NCI-H774 (cell line): ENCODE measurements at places on chromosomes 13 and 19.
A peak's percentile ranks its signal among the peaks of the same experiment; 100 is the strongest.

GRCh38 chr19:12754465-12755196 lies 3.0 kb downstream of the BEST2 start:
- no peak for DNase-seq

DNA sequence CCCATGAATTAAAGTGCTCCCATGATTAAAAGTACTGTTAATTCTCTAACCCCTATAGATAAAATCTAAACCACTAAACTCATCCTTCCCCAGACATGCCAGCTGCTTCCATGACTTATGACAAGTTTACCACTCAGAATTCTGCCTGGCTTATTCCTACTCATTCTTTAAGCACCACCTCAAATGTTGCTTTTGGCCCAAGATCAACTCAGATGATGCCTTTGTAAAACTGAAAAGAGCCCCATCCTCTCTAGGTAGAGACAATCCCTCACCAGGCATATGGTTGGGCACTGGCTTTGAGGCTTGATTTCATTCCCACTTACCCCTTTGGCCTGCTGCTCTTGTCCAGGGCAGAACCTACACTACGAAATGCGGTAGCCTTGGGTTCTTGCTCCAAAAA lies 250.0 kb downstream of the DNAJC15 start:
- no peak for DNase-seq

GRCh38 chr19:13089139-13089856 lies 13.4 kb downstream of the LYL1 start:
- no peak for DNase-seq

GRCh38 chr13:58018865-58019264 lies 387.3 kb downstream of the PCDH17 start:
- DNase-seq, result no peak

GRCh38 chr19:8334458-8335342 lies 8.4 kb downstream of the KANK3 start:
- DNase-seq, result peak; percentile 89

GRCh38 chr13:99431927-99432608 lies 69.2 kb upstream of the TM9SF2 start:
- no peak for DNase-seq

DNA sequence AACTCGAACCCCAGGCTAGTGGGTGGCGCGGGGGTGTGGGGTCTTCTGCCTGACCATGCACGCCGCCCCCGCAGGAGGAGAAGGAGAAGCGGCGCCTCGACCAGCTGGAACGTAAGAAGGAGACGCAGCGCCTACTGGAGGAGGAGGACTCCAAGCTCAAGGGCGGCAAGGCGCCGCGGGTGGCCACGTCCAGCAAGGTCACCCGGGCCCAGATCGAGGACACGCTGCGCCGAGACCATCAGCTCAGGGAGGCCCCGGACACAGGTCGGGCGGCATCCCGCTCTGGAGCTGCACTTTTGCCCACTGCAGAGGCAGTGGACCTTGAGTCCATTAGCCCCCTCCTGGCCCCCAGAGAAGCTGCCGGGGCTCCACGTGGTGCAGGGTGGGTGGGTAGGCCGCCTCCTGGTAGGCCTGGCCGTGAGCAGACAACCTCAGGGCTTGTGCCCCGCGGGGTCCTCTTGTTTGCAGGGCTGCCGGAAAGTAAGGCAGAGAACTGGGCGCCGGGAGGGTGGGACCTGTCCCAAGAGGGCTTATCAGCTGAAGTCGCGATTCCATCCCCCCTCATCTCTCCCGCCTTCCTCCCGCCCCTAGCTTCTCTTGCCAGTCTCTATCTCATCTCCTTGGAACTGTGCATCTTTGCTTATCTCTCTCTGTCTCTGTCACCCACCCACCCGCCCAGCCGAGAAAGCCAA lies 9.9 kb downstream of the CCDC124 start:
- no peak for DNase-seq

- no peak for DNase-seq
Observed at GRCh38 chr13:50417597-50417996, 402.4 kb downstream of the KCNRG start.

GRCh38 chr13:30466841-30467252 lies 1.1 kb upstream of the HMGB1 start:
- no peak for DNase-seq

GRCh38 chr19:17348700-17349099 lies 11.3 kb downstream of the GTPBP3 start:
- DNase-seq, result peak; percentile 58

GRCh38 chr19:35099897-35100275 lies 15.7 kb upstream of the FXYD3 start:
- no peak for DNase-seq

DNA sequence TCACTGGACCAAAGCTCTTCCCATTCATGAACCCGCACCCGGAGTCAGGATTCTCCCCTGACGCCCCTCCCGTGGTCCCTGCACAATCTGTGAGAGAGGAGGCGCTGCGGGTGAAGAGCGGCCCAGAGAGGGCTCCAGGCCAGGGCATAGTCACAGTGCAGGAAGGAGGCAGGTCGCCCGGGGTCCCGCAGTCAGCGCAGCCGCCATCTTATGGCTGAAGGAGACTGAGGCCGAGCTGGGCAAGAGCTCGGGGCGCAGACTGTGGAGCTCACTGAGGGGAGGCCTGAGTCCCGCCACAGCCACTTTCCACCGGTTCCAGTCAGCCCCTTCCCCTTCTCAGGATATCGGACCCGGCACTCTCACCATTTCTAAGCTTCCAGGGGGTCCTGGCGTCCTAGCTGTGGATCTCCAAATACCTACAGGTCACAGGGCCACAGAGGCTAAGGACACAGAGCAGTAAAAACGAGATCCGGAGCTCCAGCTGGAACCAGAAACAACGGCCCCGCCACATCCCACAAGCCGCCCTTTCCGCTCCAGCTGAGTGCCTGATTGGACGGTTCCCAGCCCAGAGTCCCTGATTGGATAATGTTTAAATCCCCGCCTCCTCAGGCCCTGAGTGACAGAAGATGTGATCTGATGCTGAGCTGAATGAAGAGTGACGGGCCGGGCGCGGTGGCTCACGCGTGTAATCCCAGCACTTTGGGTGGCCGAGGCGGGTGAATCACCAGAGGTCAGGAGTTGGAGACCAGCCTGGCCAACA lies at the start of gene ZNF99:
TSS of gene ZNF99 (minus strand) at position 501 of the 760 bp plus-strand sequence. CDS start at position 366, 135 bp downstream.
- no peak for DNase-seq

DNA sequence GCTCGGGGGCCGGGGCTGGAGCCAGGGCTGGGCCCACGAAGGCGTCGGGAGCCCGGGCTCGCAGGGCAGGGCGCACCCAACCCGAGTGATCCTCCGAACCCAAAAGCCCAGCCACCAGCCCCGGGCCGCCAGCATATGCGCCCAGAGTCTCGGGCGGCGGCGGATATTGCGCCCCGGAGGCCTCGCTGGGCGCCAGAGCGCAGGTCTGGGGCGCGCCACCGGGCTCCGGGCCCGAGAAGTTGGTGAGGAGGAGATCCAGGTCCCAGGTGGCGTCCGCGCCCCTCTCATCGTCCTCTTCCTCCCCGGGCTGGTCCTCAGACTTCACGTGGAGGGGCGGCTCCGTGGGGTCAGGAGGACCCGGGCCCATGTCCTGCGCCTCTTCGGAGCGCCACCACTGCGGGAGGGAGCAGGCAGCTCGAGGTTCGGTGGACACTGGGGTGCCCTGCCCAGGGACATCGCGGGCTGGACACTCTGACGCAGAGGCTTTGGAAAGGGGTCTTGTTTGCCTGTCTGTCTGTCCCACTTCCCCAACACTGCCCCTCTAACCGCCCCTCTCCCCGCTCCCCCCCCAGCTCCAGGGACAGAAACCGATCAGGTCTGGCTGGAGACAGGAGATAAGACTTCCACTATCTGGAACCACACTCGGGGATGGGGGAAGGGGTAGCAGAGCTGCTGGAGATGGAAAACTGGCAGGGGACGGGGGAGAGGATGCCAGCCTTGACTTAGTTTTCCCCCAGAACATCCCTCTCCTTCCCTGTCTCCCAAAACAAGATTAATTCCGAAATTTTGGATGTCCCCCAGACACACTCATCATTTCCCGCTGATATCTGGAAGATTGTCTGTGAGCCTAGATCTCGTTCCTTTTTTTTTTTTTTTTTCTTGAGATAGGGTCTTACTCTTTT lies 1.0 kb downstream of the KLF1 start:
- DNase-seq, result no peak

DNA sequence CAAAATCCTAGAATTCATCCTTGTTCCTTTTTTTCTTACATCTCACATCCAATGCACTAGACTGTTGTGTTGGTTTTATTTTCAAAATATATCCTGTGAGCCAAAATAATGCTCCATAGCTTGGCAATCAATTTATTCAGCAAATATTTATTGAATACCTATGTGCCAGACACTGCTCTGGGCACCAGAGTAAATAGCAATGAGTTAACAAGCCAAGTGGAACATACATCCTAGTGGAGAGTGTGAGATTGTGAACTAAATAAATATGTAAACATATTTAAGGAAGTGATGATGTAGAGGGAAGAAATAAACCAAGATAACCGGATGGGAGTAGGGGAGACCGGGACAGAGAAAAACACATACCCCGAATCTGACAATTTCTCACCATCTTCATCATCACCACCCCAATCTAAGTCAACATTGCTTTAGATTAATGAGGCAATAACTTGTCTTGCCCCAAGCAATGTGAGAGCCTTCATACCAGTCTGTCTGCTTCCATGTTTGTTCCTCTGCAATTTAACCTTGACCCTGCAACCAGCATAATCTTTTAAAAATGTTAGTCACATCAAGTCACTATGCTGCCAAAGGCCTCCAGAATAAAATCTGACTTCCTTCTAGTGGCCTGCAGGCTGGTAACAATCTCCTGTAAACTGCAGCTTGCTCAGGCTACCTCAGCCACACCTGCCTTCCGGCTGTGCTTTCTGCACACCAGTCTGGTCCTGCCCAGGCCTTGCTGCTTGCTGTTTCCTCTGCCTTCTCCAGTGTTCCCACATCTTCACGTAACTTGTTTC lies 199.2 kb downstream of the DLEU7 start:
- DNase-seq, result no peak
